ENCODE measurements at places on chromosomes 4 and X.
A peak's percentile ranks its signal among the peaks of the same experiment; 100 is the strongest.

DNA sequence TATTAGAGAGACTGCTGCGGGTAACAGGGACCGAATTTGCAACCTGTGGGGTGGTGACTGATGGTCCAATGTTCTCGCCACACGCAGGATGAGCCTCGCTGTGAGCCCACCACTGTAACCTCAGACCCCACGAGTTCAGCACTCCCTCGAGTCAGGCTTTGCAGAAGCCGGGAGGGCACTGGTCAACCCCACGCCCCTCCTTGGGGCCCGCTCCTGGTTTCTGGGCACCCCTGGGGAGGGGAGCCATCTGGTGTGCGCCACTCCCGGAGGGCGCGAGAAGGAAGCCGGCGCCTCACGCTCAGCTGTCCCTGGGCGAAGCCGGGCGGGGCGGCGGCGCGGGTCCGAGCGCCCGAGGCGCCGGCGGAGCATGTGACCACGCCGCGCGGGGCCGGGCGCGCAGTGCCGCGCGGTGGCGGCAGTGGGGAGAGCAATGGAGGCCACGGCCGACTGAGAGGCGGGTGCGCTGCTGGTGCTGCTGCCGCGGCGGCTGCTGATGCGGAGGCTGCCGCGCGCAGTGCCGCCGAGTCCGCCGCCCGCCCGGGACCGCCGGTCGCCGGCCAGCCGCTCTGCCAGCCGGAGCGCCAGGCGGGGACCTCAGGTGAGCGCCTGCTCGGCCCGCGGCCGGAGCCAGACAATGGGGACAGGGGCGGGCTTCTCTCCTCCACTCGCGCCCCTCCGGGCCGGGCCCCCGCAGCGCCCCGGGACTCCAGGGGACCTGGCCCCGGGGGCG, 100.1 kb downstream of the CEP135 start:
- DNase-seq: peak; percentile 85

- DNase-seq: no peak
These were observed 174.4 kb upstream of the ATP6AP2 start for GRCh38 chrX:40406330-40406859.

DNA sequence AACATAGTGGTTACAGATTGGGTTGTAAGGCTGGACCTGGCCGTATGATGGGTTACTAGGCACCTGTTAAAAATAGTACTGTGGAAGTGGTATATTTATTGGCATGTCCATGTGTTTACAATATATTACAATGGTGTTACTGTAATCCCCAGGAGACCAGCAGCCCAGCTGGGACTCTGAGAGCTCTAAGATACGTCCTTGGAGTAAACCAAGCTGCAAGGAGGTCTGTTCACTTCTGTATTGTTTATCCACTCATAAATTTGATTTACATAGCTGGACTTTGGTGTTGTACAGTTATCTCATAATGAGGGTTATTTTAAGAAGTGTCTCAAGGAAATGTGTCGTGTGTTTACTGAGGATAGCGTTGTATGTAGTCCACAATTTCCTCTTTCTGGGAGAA, 93.8 kb downstream of the TBL1X start:
- DNase-seq: no peak

DNA sequence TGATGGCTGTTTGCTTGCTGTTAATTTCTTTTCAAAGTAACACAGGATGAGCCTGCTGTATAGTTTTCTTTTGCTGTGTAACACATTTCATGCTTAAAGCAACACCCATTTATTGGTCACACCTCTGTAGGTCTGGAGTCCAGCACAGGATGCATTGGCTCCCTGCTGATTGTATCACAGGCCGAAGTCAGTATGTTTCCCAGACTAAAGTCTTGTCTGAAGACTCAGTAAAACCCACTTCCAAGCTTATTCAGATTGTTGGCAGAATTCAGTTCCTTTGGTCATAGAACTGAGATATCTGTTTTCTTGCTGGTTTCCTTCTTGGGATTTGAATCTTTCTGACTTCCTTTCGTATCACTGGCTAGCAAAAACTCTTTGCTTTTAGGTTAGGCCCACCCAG, 54.3 kb downstream of the LRP2BP start:
- DNase-seq: no peak

GRCh38 chr4:44186850-44187246, 261.8 kb downstream of the KCTD8 start:
- DNase-seq: no peak

DNA sequence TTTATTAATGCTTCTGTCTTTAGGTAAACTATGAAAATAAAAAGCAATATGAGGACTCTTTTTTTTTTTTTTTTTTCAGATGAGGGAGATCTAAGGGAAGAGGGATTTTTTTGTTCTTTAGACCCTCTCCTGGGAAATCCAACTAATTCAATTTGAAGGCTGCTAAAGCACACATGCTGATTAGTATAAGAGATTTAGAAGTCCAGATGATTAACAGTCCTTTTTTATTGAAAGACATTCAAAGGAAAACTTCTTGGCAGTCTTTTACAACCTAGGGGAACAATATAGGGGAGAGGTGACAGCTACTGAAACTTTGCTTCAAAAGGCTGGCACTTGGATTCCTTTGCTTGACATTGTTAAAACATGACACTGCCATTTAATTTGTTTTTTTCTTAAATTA, 602.5 kb downstream of the RAPGEF2 start:
- no peak for DNase-seq

DNA sequence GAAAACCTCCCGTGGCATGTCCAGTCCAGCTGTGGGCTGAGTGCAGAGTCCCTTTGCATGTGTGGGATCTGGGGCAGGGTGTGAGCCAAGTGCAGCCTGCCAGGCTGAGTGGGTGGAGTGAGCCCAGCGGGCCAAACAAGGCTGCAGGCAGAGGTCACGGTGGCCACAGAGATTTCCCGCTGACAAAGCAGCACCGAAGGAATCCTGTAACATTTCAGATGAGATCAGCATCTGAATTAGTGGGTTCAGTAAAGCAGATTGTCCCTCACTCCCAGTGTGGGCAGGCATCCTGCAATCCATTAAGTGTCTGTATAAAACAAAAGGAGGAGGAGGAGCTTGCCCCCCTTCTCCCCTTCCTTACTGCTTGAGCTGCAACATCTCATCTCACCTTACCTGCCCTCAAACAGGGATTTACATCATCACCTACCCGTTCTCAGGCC, 324.4 kb downstream of the FAT4 start:
- no peak for DNase-seq

DNA sequence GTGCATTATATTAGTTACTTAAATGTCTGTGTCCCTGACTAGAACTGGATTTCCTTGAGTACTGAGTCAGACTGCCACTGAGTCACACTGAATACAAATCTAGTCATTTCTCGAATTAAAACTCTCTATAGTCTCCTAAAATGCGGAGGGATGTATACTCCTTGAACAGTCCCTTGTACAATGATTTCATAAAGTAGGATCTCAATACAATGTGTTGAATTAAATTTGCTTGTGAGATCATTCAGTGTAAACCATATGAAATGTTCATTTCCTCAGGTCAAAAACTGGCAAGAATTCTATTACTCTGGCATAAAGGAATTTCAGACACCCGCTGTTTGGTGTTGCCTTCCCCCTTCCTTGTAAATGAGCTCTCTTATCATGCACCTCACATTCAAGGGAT, 17.5 kb upstream of the FAM241A start:
- DNase-seq: no peak

DNA sequence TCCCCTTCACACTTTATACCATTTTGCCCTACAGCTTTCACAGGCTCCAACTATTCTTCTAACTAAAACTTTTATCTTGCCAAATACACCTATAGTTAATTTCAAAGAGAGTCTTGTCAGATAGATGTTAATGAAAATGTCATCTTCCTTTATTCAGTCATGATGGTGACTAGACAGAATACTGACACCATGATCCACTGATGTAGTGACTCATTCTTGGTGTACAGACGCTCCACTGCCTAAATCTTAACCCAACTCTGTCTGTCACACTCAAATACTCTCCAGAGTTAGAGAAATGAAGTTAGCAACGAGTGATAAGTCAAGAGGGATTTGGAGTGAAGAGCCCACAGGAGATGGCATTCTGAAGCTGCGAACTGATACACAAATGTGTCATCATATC, 32.1 kb upstream of the HDAC8 start:
- DNase-seq: no peak

DNA sequence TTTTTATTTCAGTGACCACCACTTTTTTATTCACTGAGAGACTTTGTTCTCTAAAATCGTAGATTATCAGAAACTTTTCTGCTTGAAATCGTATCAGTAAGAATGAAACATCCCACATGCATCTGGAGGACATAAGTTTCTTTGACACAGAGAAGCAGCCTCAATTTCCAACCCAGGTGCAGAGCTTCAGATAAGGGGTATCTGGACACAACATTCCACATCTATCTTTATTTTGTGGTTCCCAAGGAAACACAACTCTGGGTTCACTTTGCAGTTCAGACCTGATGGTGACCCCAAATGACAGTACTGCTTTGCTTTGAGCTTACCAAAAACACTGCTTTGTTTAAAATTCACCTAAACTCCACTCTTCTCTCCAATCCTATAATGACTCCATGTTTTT, 1.3 kb upstream of the CLCN5 start:
- DNase-seq: no peak

DNA sequence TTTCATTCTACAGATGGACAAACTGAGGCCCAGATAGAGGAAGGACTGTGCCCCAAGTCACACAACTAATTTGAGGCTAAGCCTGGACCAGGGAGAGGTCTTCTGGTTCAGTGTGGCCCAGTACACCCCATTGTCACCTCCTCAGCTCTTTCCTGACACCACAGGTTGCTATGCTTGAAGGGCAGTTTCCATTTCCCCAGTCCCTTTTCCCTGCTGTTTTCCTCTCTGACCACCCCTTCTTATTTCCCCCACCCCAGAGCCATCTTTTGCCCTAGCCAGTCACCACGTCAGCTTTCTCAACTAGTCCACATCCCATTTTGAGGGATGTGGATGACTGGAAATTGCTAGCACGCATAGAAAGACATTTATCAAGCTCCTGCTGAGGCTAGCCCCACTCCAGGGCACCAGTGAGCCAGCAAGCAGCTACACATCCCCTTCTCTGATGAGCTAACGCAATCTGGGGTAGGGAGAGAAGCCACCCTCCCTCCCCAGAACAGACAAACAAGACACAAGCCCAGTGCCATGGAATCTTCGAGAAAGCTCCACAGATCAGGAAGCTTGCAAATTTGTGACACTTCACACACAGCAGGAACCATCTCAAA, 1.3 kb downstream of the GABRE start:
- no peak for DNase-seq

GRCh38 chrX:39665830-39666518, 431.8 kb downstream of the BCOR start:
- DNase-seq: no peak

GRCh38 chr4:52873191-52873590, 11.1 kb downstream of the RASL11B start:
- DNase-seq: no peak

DNA sequence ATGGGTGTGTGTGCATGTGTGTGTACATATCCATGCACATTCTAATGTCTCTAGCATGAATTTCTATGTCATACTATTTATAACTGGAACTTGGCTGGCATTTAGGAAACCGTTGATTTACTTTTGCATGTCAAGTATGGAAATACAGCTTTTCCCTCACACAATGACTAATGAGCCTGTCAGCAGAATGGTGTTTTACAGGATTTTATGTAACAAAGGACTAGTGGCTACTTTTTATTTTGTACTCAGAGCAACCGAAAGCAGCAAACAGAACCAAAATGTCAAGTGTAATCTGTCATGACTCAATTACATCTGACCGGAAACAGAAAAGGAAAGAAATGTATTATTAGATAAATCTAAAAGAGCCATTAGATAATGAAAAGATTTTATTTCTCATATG, 1911.5 kb upstream of the AGA start:
- no peak for DNase-seq

- DNase-seq: no peak
These were observed 46.3 kb downstream of the ATP10D start for GRCh38 chr4:47531241-47531953.

GRCh38 chr4:118881512-118882146, 7.0 kb upstream of the SYNPO2 start:
- DNase-seq: no peak

DNA sequence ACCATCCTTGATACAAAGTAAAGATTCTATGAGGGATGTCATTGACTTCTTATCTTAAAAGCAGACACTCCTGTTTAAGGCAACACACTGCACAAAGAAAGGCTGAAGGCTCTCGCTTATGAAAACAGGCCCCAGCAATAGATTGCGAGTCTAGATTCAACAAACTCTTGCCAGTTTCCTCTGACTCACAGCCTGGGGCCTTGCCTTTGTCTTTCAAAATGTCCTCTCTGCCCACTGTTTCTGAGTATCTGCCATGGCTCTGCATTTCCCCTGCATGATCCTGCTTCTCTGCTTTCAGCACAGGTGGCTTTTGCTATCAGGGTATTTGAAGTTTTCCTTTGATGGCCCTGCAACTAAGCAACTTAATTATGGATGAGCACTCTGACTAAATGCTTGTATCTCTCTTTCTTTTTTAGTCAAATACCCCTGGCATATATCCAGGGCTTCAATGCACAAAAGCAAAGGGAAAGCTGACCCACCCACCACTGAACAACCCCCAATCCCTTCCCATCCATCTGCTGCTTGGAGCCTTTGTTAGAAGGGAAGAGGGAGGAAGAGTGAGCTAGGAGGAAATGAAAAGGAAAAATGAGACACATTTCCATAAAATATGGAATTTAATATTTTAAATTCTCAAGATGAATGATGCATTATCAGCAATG, 32.2 kb downstream of the NDP start:
- DNase-seq: no peak

- DNase-seq: no peak
These were observed 46.2 kb downstream of the MAGEB5 start for GRCh38 chrX:26262121-26262523.

GRCh38 chrX:121333942-121334341, 286.5 kb downstream of the GLUD2 start:
- DNase-seq: no peak
